ENCODE measurements at places on chromosomes 3 and 15. TPM values are rescaled to one million over a fixed set of nuclear protein-coding genes. Genes with fewer than 3 reads are reported as not detected.

- DNase-seq, result no peak
These were observed 101.2 kb upstream of the WNT5A start for GRCh38 chr3:55588146-55588765.

- DNase-seq, result no peak
These were observed 600.2 kb upstream of the GRM7 start for GRCh38 chr3:6260551-6261191.

ZNF860 gene
- total RNA-seq, result 1.8 TPM

DNA sequence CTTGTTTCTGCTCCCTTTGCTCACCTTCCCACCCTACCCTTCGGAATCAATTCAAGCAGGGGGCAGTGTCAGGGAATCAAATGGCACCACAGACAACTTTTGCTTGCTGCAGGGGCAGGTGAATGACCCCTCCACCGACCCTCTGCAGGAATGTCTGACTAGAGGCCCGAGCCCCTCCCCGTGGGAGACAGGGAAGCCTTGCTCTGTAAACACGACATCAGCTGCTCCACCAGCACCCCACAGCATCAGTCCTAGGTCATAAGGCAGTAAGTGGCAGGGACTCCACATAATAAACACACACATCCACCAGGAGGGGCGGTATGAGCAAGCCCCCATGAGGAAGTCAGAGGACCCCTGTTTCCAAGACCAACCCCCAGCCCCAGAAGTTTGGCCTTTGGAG is 2.0 kb upstream of the SLC26A6 start:
- no peak for DNase-seq
